Activated CD4-positive, alpha-beta T cell treated with anti-CD3 and anti-CD28 coated beads, Interleukin-2, Interleukin-6, amounts not matched to agents 100 ng/mL and 50 ng/mL, durations not matched to agents 16 hours and 8 hours (primary cell): ENCODE measurements at places on chromosomes 12 and 14.

GRCh38 chr14:94225460-94226378, 51.6 kb downstream of the PPP4R4 start:
- no peak for DNase-seq

DNA sequence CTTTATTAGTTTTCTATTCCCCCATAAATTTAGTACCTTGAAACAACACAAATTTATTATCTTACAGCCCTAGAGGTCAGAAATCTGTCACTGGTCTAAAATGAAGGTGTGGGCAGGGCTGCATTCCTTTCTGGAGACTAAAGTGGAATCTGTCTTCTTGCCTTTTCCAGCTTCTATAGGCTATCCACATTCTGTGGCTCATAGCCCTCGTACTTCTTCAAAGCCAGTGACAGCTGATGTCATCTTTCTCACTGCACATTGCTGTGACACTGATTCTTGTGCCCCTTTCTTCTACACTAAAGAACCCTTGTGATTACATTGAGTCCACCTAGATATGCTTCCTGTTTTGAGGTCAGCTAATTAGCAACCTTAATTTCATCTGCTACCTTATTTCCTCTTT, 23.2 kb upstream of the DCN start:
- no peak for DNase-seq

DNA sequence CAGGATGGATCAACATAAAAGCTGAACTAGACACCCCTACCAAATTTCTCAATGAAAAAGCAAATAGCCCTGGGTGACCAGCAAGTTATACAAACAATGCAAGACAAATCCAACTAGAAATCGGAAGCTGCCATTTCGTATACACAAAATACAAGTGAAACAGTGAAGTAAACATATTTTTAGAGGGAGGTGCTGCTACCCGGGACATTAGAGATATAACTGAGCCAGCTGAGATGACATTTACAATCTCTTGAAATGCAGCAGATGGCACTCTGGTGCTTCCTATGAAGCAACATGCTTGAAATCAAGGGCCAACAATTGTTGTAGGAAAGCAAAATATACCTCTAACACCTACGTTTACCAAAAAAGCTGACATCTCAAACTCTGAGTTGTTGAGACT, 25.5 kb downstream of the BDKRB1 start:
- DNase-seq, result no peak

- no peak for DNase-seq
Measured at GRCh38 chr14:33979613-33980276, 28.9 kb upstream of the EGLN3 start.

DNA sequence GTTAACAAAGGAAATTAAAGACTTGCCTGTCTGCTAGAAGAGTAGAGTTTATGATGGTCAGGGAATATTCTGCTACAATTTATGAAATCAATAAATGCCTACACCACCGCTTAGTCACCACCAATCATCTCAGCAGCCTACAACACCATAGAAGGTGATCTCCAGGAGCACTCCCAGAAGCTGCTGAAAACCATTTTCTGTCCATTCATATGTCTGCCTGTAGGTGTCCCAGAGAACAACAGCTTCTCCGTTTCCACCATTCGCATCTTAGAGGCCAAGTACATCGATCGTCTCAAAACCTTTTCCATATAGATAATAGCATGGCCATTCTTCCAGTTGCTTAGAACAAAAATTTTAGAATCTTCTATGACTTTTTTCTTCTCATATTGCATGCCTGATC, 303.4 kb downstream of the KCNC2 start:
- no peak for DNase-seq

DNA sequence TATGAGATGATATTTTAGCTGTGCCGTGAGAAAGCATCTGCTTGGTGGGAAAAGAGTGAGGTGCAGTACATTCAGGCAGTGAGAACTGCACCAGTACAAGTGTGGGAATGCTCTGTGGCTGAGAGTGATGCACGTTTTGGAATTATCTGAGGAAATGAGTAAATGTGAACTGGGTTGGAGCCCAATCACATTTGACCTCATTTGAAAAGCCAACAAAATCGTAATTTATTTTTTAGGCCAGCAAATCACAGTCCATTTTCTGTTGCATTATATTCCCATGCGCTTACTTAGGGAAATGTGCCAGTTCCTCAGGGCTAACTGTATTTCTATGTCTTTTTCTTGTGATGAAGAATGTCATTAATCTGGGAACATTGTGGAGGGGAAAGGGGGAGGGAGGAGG, 77.3 kb downstream of the SNAPC1 start:
- no peak for DNase-seq

GRCh38 chr14:79614448-79614847, 596.9 kb downstream of the DIO2 start:
- DNase-seq, result no peak

GRCh38 chr12:15852383-15852782, 29.8 kb upstream of the STRAP start:
- no peak for DNase-seq

DNA sequence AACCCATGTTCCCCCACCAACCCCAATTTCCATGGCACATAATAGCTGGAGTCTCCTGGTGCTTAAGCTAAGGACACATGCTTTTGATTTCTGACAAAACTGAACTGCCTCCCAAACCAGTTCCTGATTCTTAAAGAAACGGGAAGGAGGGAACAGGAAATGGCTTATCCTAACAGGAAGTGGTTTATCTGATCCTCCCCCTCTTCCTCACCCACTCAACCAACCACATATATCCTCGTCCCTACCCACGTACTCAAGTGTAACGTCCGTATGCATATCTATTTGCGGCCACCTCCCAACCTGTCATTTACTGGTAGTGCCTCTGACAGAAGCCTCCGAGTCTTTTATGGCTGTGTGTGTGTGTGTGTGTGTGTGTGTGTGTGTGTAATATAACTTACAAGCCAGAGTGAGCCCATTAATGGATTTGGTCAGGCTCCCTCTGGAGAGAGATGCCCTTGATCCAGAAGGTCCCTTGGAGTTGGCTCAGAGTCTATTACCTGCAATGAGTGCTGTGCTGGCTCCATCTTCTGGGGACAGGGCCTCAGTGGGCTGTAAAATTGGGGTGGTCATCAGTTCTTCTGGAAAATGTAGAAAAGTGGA, 7.7 kb downstream of the DAZAP2 start:
- peak; percentile 46 for DNase-seq

DNA sequence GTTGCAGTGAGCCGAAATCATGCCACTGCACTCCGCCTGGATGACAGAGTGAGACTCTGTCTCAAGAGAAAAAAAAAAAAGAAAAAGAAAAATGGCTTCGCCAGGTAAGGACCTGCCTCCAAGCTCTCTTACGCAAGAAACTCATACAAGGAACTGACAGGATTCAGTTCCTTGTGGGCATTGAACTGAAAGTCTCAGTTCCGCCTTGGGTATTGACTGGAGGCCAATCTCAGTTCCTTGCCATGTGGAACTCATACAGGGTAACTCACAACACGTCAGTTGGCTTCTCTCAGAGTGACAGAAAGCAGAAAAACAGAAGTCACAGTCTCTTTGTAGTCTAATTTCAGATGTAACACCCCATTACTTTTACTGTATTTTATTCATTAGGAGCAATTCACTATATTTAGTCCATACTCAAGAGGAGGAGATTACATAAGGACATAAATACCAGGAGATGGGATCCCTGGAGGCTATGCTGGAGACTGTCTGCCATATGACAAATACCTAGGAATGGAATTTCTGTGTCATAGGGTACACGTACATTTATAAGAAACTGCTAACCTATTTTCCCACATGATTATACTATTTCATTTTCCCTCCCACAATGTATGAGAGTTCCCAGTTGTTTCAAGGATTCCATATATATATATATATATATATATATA, 11.4 kb upstream of the NOPCHAP1 start:
- no peak for DNase-seq

- peak; percentile 78 for DNase-seq
Measured at GRCh38 chr12:71935594-71935993, 3.1 kb upstream of the TPH2 start.

DNA sequence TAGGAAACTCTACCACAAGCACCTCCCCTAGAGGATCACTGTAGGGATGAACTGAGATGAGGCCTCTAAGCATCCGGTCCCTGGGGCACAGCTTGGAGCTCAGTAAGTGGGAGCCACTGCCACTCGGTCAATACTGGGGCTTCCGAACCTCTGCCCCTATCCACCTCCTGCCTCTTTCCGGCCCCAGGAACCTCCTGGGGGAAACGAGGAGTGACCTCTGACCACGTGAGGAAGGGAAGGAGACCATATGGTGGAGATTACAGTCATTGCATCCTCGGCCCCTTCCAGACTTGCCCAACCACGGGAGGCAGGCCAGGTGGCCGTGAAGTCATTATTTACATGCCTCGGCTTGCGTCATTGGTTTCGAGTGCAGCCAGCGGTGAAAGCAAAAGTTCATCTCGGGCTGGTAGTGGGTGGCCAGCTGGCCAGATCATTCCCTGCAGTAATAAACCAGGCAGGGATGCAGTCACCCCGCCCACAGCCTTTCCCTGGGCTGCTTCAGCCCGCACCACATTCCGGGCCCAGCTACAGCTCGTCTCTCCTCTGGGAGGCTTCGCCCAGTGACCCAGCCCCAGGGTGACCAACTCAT, 65.4 kb downstream of the C14orf132 start:
- no peak for DNase-seq

DNA sequence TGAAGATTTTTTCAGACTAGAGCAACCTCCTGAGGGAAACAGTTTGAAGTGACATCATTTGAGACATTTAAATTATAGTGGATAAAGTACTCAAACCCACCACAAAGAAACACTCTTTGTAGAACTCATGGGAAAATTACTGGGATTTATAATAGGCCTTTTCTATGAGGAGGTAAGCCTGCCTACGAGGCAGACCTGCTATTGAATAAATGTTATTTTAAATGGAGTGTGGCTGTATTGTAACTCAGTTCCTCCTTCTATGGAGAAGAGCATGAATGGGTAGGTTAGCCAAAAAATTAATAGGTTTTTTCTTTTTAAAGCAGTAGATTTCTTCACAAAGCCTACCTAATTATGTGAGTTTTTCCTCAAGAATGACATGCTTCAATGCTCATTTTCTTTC, 63.7 kb upstream of the PLEKHA5 start:
- DNase-seq, result no peak

GRCh38 chr12:92921877-92922276, 7.2 kb downstream of the EEA1 start:
- peak; percentile 51 for DNase-seq

DNA sequence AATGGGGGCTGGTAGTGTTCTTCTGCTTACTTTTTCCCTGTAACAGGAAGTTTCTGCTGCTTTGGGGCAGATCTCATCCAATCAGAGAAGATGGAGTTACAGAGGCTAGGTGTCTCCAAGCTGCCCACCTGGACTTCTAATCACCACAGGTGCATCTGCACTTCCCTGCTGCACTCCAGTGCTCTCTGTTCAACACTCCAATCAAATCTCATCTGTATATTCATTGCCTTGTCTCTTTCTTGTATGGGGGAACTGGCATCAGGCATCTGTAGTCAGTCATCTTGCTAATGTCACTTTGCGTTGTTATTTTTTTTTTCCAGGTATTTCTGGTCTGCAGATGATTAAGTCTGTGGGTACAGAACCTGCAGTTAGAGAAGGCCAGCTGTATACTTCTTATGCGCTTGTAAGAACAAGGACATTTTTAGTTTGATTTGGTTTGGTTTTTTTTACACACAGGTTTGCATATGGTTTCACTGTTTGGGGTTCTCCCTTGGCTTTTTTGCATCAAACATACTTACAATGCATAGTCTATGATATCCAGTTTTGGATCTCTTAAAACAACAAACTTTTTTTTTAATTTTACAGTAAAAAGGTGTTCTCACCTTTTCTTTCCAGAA, 116.0 kb downstream of the METTL25 start:
- no peak for DNase-seq

DNA sequence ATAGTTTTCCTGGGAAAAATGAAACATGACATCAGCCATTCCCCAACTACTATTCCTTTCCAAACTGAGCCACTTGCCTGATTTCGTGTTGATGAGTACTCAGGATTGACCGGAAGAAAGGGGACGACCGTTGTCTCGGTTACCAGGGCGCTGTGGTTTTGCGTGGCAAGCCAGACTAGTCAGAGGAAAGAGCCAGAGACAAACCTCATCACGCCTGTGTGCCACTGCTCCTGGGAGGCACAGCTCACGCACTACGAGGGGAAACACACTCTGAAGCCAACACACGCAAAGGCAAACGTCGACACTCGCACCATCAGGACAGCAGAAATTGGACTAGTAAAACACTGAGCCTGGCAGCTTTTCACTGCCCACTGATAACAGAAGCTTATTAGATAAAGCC, 35.0 kb downstream of the GIT2 start:
- DNase-seq, result no peak

DNA sequence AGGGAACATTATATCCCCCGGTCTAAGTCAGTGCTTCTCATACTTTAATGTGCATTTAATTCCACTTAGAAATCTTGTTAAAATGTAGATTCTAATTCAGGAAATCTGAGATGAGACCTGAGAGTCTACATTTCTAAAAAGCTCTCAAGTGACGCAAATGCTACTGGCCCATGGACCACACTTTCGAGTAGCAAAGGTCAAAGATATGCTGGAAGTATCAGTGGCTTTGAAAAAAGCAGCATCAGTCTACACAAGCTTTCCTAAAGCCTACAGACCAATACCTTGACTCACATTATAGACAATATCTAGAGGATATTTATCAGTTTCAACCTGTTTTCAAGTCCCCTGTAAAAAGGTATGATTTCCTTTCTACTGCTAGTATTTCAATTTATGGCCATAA, 248.6 kb downstream of the CEP128 start:
- DNase-seq, result no peak

DNA sequence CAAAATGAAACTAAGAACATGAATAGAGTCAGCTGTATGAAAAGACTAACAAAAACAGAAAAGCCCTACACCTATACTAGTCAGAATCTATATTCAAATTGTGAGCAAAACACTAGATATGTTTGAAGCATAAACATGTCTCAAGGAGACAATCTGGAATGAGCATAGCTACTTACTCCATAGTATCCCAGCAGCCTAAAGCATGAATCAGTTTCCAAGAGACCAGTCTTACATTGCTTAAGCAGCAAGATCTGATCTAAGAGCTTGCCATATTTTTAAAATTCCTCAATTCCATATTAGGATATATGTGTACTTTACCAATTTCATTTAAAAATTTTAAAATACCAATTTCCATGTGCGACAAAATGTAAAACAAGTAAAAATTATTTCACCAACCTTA, 7.7 kb downstream of the CAPS2 start:
- no peak for DNase-seq

- no peak for DNase-seq
Measured at GRCh38 chr12:115335594-115335993, 651.6 kb upstream of the TBX3 start.

DNA sequence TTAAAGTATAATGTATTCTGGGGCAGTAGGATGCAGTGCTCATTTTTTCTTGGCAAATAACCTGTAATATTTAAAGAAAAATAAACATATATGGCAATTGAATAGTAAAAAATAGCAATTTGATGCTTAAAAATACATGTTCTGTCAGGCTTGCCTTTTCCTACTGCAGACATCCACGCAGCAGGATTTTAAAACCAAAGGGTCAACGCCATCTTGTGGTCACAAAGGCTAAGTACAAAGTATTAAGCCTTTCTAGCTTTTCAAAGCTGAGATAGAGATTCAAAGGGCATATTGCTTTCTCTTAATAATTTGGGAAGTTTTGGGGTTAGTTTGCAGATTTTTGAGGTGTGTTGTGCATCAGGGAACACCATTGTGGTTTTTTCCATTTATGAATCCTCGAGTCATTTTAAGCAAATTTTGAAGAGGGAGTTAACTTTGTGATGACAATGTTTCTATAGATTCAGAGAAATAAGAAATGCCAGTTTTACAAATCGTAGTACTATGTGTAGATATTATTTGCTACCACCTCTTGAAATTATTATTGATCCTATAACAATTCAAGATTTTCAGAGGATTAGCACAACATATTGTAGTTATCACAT, 4.7 kb upstream of the CCER1 start:
- DNase-seq, result peak; percentile 49
